ENCODE measurements at places on chromosomes 2 and 18.

GRCh38 chr2:33660416-33661123 lies 61.5 kb upstream of the FAM98A start:
- DNase-seq: no peak

- DNase-seq: no peak
Measured at GRCh38 chr2:59694176-59694575, 859.3 kb downstream of the BCL11A start.

- no peak for DNase-seq
Measured at GRCh38 chr18:46366751-46367376, 262.7 kb downstream of the HAUS1 start.

DNA sequence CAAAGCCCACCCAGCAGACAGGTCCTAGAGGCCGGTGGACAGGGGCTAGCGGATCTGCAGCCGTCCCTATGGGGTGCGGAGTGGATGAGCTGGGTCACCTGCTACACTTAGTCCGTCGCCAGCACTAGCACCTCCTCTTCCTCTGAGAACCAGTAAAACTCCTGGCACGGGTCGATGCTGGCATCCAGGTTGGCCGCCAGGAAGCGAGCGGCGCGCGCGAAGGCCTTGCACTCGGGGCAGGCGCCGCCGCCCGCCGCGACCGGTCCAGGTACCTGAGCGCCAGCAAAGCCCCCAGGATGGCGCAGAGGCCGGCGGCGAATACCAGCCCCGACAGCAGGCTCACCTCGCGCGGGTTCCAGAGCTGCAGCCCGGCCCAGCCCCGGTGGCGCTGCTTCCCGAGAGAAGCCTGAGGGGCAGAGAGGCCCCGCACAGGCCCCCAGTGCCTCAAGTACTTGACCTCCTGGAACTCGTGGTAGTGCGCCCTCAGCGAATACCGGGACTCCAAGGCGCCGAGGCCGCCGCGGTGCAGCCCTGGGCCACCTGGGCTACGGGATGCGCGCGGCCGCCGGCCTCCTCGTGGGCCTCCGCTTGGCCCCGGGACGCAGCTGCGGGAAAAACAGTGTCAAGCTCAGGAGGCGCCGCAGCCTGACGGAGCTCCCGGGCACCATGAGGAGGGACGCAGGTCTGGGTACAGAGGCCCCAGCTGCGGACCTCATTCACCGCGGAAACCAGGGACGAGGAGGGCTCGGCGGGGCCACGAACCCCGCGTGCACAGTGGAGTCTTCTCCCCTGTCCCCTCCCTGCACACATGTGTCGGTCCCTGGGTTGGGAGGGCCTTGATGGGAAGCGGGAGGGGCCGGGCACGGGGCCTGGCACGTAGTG lies 27.5 kb upstream of the ALPP start:
- DNase-seq: no peak

GRCh38 chr2:173647681-173648311 lies 293.1 kb downstream of the CDCA7 start:
- no peak for DNase-seq

DNA sequence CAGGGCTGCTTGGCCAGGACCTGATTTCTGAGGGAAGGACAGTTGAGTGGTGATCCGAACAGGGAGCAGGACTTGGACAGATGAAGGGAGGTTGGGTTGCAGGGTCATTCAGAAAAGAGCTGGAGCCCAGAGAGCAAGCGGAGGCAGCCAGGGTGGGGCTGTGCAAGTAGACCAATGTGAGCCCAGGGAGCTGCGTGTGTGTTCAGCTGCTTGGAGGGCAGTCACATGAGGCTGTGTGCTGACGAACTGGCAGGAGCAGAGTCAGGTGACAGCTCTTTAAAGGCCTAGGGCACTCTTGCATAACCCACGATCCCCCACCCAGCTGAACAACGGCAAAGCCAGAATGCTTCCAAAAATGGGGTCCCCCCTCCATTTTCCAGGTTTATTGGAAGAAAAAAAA lies 4.6 kb upstream of the MLPH start:
- no peak for DNase-seq

DNA sequence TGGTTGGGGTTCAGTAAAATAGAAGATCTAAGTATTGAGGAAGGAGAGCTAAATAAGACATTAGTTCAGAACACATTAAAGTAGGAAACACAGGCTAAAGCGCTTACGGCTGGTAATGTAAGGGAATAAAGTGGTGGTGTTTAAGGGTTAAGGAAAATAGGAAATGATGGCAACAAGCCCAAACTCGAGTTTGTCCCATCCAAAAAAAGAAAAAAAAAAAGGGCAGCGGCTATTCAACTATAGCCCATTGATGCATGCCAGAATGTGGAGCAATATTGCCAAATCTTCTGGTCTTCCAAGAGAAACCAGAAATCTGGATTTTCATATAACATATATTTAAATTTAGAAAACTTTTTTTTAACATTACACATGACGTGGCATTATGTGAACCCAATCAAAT lies 161.0 kb downstream of the ARHGAP15 start:
- no peak for DNase-seq
